ENCODE measurements at places on chromosomes 12 and 14.

GRCh38 chr12:118359541-118359915 is 13.2 kb downstream of the TAOK3 start:
- DNase-seq, result peak; percentile 50
- peak overlapping the region; percentile 90 for H3K4me3 ChIP-seq
- H3K4me1 ChIP-seq, result peaks cover 36% of the 10 kb centered on the region
- no peaks in the 10 kb centered on the region for H3K27me3 ChIP-seq
- H3K36me3 ChIP-seq, result peaks cover 10% of the 10 kb centered on the region

- peaks cover 43% of the 10 kb centered on the region for H3K36me3 ChIP-seq
- no peak overlapping the region for H3K4me3 ChIP-seq
These were observed 88.7 kb downstream of the TRAFD1 start for GRCh38 chr12:112214064-112214463.

DNA sequence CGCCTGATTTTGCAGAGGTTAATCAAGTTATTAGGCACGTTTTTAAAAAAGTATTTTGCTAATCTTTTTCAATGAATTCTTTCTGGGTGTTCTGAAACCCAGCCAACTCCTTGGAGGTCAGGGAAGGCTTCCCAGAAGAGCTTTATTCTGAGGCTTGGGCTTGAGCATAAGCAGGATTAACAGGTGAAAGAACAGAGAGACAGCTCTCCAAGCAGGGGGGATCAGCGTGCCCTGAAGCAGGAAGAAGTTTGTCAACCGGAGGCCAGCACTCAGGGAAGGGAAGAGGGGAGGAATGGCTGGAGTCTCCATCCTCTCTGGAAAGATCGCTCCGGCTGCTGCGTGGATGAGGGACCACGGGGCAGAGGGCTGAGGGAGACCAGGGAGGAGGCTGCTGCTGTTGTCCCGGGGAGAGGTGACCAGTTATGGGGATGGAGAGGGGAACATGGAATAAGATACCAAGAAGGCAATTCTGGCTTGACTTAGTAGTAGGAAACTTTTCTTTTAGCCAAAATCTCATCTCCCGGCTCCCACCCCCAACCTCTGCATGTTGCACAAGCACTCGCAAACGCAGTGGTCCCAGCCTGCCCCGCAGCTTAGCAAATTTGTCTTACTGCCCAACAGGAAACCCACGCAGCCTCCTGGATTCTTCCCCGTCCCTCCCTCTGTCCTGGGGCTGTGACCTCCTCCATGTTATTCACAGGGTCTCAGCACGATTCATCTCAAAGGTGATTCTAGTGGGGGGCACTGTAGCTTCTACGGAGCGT is 1.1 kb upstream of the SSH1 start:
- H3K27me3 ChIP-seq, result peaks cover 19% of the 10 kb centered on the region
- H3K27ac ChIP-seq, result peak overlapping the region; percentile 87
- H3K4me3 ChIP-seq, result peak overlapping the region; percentile 85
- no peak for DNase-seq

DNA sequence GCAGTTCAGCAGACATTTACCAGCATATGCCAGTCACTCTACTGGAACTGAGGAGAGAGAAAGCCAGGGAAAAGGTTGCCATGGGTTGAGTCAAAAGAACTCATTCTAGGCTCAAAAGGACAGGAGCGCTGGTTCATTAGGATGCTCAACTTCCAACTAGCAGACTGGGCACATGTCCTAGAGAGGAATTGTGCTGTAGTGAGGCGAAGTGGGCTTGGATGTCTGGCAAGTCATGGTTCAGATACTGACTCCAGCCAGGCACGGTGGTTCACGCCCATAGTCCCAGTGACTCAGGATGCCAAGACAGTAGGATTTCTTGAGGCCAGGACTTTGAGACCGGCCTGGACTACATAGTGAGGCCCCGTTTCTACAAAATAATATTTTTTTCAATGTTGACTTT is 281.5 kb downstream of the CACNA1C start:
- H3K4me1 ChIP-seq, result no peaks in the 10 kb centered on the region
- H3K36me3 ChIP-seq, result no peaks in the 10 kb centered on the region
- no peak for DNase-seq
- no peak overlapping the region for H3K27ac ChIP-seq
- H3K4me3 ChIP-seq, result no peak overlapping the region
- H3K27me3 ChIP-seq, result peaks cover 35% of the 10 kb centered on the region

- no peak overlapping the region for H3K27ac ChIP-seq
- H3K27me3 ChIP-seq, result no peaks in the 10 kb centered on the region
These were observed 37.7 kb downstream of the ADAM21 start for GRCh38 chr14:70489579-70490200.

- no peak overlapping the region for H3K27ac ChIP-seq
- DNase-seq, result no peak
- no peaks in the 10 kb centered on the region for H3K4me1 ChIP-seq
- H3K27me3 ChIP-seq, result peaks cover 15% of the 10 kb centered on the region
- no peaks in the 10 kb centered on the region for H3K36me3 ChIP-seq
These were observed 49.9 kb downstream of the ESR2 start for GRCh38 chr14:64244279-64244678.

- H3K27me3 ChIP-seq, result no peaks in the 10 kb centered on the region
- peak overlapping the region; percentile 93 for H3K27ac ChIP-seq
- peak overlapping the region; percentile 13 for H3K4me3 ChIP-seq
- peaks cover 12% of the 10 kb centered on the region for H3K36me3 ChIP-seq
- peak; percentile 55 for DNase-seq
These were observed 28.2 kb downstream of the TRAF3 start for GRCh38 chr14:102805371-102805891.

DNA sequence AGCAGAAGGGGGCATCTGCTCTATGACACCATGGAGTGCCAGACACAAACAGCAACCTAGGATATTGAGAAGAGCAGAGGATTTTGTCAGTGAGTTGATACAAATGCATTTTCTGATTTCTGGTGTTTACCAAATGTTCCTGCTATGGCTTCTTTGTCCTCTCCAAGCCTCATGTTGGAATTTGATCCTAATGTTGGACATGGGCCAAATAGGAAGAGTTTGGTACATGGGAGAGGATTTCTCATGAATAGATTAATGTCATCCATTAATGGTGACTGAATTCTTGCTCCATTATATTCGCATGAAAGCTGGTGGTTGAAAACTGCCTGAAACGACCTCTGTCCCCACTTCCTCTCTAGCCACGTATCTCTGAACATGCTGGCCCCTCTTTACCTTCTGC is 1002.2 kb upstream of the FLRT2 start:
- no peak overlapping the region for H3K27ac ChIP-seq
- H3K36me3 ChIP-seq, result no peaks in the 10 kb centered on the region
- DNase-seq, result no peak

- no peak for DNase-seq
- no peaks in the 10 kb centered on the region for H3K27me3 ChIP-seq
- no peak overlapping the region for H3K27ac ChIP-seq
- H3K36me3 ChIP-seq, result no peaks in the 10 kb centered on the region
- no peak overlapping the region for H3K4me3 ChIP-seq
These were observed 138.2 kb downstream of the NUAK1 start for GRCh38 chr12:106000382-106001104.

DNA sequence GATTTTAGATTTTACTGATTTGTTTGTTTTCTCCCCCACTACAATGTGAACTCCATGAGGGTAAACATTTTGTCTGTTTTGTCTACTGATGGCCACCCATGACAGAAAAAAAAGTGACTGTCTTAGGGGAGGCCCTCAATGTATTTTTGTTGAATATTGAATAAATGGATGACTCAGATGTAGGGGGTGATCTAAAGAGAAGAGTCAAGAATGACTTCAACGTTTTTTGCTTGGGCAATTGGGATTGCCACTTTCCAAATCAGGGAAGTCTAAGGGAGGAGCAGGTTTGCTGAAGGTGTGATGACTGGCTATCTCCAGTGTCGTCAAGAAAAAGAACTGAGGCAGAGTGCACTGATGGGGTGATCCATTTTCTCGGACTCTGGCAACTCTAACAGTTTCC is 10.7 kb upstream of the PHC1 start:
- peaks cover 20% of the 10 kb centered on the region for H3K27me3 ChIP-seq
- no peak overlapping the region for H3K27ac ChIP-seq
- H3K4me1 ChIP-seq, result no peaks in the 10 kb centered on the region
- no peak for DNase-seq
- no peaks in the 10 kb centered on the region for H3K36me3 ChIP-seq
- no peak overlapping the region for H3K4me3 ChIP-seq

- no peak overlapping the region for H3K27ac ChIP-seq
- DNase-seq, result no peak
- H3K27me3 ChIP-seq, result no peaks in the 10 kb centered on the region
- no peaks in the 10 kb centered on the region for H3K36me3 ChIP-seq
- no peaks in the 10 kb centered on the region for H3K4me1 ChIP-seq
These were observed 568.3 kb downstream of the FSCB start for GRCh38 chr14:43938588-43939281.

DNA sequence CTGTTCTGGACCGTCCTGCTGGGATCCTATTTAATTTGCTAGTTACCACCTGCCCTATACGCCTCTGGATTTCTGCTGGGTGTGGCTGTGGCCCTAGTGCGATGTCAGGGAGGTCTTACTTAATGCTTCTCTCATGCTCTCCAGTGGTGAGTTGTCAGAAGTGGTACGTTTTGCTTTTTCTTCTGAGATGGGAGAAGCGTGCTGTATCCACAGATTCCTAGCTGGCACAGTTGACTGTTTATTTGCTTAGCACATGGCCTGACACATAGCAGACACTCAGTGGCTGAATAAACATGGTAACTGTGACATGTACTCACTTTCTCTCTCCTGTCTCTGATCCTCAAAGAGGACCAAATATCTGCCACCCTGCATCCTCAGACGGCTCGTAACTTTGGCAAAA is 107.3 kb downstream of the CACNA1C start:
- DNase-seq, result no peak
- peaks cover 10% of the 10 kb centered on the region for H3K27me3 ChIP-seq
- no peak overlapping the region for H3K27ac ChIP-seq
- no peaks in the 10 kb centered on the region for H3K4me1 ChIP-seq
- H3K36me3 ChIP-seq, result no peaks in the 10 kb centered on the region

GRCh38 chr12:53290661-53291060 is 4.7 kb upstream of the PFDN5 start:
- H3K36me3 ChIP-seq, result peaks cover 60% of the 10 kb centered on the region
- no peak overlapping the region for H3K4me3 ChIP-seq
- H3K27me3 ChIP-seq, result no peaks in the 10 kb centered on the region
- H3K4me1 ChIP-seq, result peaks cover 21% of the 10 kb centered on the region
- no peak overlapping the region for H3K27ac ChIP-seq

- H3K36me3 ChIP-seq, result no peaks in the 10 kb centered on the region
- DNase-seq, result no peak
- peaks cover 3% of the 10 kb centered on the region for H3K27me3 ChIP-seq
- H3K27ac ChIP-seq, result no peak overlapping the region
These were observed 73.6 kb upstream of the ELK3 start for GRCh38 chr12:96120359-96121100.

GRCh38 chr12:92551853-92552397 is 150.9 kb upstream of the PLEKHG7 start:
- H3K27ac ChIP-seq, result no peak overlapping the region
- no peaks in the 10 kb centered on the region for H3K27me3 ChIP-seq

DNA sequence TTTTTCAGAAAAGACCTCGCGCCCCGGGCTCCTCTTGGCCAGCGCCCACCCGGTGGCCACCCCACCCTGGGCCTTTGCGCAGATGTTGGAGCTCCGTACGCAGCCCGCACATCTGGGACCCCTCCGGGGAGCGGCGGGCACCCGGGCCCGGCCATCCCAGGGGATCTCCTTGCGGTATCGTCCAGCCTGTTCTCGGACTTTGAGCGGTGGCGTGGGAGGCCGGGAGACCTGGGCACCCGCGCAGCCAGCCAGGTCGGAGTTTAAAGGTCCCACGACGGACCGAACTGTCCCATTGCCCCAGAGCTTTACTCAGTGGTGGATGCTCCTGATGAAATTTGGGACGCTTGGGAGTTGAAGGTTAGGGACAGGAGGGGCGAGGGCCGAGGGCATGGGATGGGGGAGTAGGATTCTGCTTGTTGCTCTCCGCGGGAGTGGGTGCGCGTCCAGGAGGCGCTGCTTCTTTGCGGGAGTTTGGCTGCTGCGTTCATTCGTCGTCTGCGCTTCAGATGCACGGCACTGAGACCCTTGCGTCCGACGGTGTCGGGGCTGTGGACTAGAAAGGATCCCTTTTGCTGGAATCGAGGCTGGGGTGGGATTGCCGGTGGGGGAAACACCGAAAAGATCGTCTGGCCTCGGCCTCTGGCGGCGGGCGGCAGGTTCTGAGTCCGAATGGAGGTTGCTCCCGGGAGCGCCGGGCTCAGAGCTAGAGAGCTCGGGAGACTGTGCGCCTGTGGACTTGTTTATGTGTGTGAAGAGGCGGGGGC is 1.4 kb downstream of the NTF3 start:
- H3K4me3 ChIP-seq, result no peak overlapping the region
- DNase-seq, result no peak
- H3K4me1 ChIP-seq, result peaks cover 12% of the 10 kb centered on the region
- H3K27ac ChIP-seq, result no peak overlapping the region
- peaks cover 10% of the 10 kb centered on the region for H3K27me3 ChIP-seq

DNA sequence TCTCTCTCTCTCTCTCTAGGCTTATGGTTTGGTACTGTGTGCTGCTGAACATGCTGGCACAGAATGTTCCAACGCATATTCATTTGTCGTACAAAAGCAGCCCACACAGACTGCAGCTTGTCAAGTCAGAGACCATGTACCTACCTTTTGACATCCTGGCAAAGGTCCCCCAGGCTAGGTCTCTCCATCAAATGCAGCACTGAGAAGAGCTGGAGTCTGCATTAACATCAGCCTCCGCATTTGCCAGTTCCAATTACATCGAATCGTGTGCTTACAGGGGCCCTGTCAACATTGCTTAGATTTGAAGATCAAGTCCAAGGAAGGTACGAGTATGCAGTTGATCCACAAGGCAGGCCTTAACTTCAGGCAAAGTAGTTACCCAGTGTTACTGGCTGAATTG is 47.9 kb downstream of the GPR135 start:
- H3K27me3 ChIP-seq, result peaks cover 14% of the 10 kb centered on the region
- H3K36me3 ChIP-seq, result no peaks in the 10 kb centered on the region
- H3K4me3 ChIP-seq, result no peak overlapping the region
- no peaks in the 10 kb centered on the region for H3K4me1 ChIP-seq
- no peak for DNase-seq
- no peak overlapping the region for H3K27ac ChIP-seq

All from activated naive CD4-positive, alpha-beta T cell treated with anti-CD3 and anti-CD28 coated beads, Interleukin-2, amount 10 ng/mL, durations not matched to agents 7 days and 5 days (primary cell).